ENCODE measurements at places on chromosomes 13 and 19. TPM values are rescaled to one million over a fixed set of nuclear protein-coding genes. Genes with fewer than 3 reads are reported as not detected.

DNA sequence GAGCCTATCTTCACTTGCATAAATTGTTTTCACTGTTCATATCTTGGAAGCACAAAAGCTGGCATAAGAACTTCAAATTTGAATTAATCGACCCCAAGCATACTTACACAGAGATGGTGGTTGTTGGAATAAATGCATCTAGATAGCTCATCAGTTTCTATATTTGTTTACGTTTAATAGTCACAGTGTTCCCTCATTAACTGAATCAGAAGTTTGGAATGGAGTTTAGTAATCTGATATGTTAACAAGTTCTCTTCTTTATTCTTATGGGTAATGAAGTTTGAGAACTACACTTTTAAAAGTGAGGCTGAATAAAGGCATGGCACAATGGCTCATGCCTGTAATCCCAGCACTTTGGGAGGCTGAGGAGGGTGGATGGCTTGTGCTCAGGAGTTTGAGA lies 886.7 kb upstream of the PCDH20 start:
- DNase-seq: no peak

SOX1 gene
- not detected for total RNA-seq

DNA sequence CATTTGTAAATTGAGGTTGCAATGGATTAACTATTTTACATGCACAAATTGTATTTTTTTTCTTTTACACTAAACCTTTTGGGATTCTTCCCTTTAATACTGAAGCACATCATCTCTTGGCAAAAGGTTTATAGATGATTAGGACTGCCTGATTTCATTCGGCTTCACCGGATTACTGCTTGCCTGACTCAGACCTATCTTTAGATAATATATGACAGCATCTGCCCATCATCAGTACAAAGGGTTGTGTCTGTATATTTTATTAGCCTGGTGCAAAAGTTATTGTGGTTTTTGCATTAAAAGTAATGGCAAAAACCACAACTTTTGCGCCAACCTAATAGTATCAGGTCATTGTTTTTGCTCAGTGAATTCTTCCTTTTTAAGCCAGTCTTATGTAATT lies 316.2 kb upstream of the HTR2A start:
- DNase-seq: peak; percentile 33

- peak; percentile 28 for DNase-seq
Measured at GRCh38 chr13:96141032-96141431, 51.1 kb downstream of the HS6ST3 start.

SPACA4 gene
- not detected for total RNA-seq

DNA sequence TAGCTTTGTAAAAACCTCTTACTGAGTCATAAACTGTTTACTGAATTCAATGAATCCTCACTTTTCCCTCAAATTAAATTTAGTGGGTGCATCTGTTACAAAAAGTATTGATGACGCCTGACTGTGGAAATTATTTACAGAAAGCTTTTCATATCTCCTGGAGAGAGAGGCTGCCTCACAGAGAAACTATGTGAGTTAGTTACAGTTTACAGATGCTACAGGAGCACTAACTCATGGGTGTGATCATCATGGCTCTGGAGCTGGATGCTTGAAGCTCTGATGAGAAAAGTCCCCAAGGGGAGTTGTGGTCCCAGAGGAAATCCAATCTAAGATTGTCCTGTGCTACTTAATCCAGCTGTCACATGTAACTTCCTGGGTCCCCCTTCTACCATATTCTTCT lies 590.8 kb downstream of the LMO7 start:
- DNase-seq: peak; percentile 80

GRCh38 chr19:4649392-4650047 lies 10.2 kb downstream of the TNFAIP8L1 start:
- DNase-seq: no peak

DNA sequence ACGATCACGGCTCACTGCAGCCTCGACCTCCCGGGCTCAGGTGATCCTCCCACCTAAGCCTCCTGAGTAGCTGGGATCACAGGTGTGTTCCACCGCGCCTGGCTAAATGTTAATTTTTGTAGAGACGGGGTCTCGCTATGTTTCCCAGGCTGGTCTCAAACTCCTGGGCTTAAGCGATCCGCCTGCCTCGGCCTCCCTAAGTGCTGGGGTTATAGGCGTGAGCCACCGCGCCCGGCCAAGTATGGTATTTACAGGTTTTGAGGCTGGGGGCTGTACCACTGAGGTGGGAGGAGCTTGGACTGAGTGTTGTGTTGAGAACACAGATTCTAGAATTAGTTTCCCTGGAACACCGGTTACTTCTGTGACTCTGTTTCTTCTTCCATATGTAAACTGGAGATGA lies 452 bp upstream of the PPM1N start:
- DNase-seq: no peak

DNA sequence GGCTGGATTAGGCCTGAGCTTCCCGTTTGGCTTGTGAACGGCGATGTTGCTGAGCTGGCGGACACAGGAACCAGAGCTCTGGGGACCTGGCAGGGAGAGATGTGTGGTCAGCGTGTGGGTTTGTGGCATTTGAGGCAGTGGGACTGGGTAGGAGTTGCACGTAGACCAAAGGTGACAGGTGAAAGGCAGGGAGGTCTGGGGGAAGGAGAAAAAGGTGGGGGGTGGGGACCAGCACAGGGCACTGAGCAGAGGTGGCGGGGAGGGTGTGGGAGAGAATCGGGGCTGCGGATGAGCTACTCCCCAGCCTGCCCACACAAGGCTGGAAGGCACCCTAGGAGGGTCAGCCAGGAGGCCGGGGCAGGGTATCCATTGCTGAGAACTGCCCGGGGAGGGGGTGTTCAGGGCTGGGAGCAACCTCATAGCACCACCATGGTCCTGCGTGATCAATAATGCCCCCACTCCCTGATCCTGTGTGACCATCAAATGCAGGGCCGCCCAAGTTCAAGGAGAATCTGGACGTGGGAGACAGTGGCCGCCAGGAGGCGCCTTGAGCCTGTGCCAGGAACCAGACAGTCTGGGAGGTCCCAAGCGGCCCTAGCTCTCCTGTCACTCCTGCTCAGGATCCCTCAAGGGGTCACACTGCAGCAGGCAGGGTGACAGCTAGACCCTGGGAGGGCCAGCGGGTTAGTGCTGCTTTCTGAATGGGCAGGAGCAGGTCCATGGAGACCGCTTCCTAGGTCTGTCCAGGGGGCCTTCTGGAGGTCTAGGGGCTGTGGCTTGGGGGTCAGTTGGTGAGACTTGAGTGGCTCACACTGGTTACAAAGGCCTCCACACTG lies 12.8 kb upstream of the SELENOW start:
- DNase-seq: peak; percentile 75

- no peak for DNase-seq
Measured at GRCh38 chr13:62524061-62524460, 1108.4 kb upstream of the PCDH20 start.

DNA sequence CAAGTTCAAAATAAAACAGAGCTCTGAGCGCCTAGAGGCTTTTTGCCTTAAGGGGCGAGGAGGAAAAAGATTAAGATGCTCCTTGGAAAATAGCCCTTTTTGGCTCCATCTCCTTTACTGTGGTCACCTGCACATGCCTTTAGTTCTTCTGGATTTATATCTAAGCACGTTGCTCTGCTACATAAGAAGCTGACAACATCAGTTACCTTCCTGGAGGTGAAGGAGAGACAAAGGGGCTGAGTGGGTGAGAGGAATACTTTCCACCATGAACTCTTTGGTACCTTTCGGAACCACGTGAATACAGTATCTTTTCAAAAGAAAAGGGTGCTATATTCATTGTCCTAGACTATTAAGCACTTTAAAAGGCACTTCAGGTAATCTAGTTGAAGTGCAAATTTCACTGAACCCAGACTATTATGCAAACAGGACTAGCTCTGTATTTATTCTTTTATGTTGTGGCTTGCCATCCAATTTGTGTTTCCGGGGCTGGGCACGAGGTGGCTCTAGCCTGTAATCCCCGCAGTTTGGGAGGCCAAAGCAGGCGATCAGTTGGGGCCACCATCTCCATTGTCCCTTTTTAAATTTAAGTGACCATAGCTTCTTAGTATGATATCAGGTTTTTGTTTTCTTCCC lies 201.5 kb downstream of the TM9SF2 start:
- DNase-seq: no peak

DNA sequence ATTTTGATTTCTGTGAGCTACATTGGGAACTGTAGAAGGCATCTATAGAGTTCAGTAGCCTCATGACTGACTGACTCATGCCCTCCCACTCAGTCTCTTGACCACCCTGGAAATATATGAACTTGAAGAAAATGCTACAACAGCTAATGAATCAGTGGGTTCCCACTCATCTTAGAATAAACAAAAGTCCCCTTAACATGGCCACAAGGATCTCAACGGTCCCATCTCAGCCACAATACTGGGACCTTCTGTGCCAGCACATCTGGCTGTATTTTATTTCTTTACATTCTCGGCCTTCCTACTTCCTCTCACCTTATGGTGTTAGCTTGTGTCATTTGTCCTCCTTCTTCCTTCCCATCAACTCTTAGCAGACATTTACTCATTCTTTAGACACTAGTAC lies 619.8 kb downstream of the DCT start:
- DNase-seq: no peak

GRCh38 chr19:1400281-1401137 lies 833 bp downstream of the GAMT start:
- peak; percentile 90 for DNase-seq

DNA sequence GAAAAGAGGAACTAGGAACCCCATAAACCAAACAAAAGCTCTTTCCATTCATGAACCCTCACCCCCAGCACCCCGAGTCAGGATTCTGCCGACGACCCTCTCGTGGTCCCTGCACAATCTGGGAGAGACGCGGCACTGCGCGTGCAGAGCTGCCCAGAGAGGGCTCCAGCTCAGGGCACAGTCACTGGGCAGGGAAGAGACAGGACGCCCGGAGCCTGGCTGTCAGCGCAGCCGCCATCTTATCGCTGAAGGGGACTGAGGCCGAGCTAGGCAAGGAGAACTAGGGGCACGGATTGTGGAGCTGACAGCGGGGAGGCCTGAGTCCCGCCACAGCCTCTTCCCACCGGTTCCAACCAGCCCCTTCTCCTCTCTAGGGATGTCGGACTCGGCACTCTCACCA lies 349 bp downstream of the ZNF98 start:
- no peak for DNase-seq

DNA sequence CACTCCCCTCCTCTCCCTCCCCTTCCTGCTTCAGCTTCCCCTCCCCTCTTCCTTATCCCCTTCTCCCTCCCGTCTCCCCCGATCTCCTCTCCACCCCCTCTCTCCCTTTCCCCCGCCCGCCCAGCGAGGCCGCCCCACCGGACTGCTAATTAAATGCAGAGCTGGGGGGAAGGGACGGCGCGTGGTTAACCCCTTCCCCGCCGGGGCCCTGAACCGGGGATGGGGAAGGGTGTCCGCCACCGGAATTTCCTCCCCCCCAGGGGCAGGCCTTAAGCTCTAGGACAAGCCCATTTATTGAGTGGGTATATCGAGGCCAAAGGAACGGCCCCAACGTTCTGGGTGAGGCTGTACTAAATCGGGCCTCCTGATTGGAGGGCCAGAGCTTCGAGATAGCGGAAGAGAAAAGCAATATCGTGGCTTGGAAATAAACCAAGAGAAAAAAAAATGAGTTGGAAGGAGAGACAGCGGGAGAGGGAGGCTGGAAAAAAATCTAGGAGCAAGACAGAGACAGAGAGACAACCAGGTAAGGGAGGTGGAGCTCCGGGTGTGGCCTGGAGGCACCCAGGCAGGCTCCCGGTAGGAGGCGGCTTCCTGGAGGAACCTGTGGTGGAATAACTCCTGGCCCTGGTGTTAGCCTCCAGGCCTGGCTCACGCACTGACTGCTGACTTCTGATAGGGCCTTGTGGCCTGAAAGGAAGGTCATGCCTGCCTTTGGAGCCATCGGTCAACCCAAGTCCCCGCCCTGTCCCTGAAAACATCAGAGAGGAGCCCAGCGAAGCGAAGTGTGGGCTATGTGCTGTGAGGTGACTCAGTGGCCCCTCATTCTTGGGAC lies 11.6 kb upstream of the JUND start:
- peak; percentile 32 for DNase-seq

GRCh38 chr13:76225815-76226489 lies 589.8 kb downstream of the LMO7 start:
- peak; percentile 98 for DNase-seq

KIR2DL3 gene
- not detected for total RNA-seq

NMRK2 gene
- total RNA-seq: 31.9 TPM

DNA sequence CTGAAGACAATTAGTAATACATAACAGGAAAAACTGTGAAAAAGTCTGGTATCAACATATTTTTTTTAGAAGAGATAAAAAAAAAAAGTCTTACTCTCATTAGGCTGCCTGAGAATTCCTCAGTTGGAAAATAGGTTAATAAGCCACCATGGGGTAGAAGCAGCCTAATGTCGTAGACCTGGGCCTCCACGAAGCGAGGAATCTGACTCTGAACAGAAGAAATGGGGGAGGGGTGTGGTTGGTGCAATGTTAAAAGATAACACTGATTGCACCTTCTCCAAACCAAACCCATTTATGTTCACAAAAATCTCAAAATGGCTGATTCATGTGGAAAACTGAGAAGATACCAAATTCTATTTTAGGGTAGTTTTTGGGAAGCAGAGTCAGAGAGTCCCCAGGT lies 62.4 kb downstream of the MPHOSPH8 start:
- DNase-seq: no peak

- peak; percentile 71 for DNase-seq
Measured at GRCh38 chr19:32416749-32417456, 11.3 kb downstream of the DPY19L3 start.

GRCh38 chr13:82687884-82688283 lies 1194.4 kb downstream of the SLITRK1 start:
- DNase-seq: peak; percentile 5

Data from myocyte (in vitro differentiated cells).